ENCODE measurements at places on chromosomes 1 and 21. TPM values are rescaled to one million over a fixed set of nuclear protein-coding genes. Genes with fewer than 3 reads are reported as not detected.
A peak's percentile ranks its signal among the peaks of the same experiment; 100 is the strongest.

GRCh38 chr1:158022554-158023312 lies 29.3 kb downstream of the KIRREL1 start:
- no peak for DNase-seq

GRCh38 chr21:34702341-34703170 lies 33.8 kb downstream of the CLIC6 start:
- DNase-seq, result peak; percentile 99

TADA1 gene
- total RNA-seq, result 6.2 TPM

ZNF695 gene
- total RNA-seq, result 1.2 TPM

All from GM23248 (cell line).